NCI-H526 (cell line): ENCODE measurements at places on chromosomes 16 and 17.

DNA sequence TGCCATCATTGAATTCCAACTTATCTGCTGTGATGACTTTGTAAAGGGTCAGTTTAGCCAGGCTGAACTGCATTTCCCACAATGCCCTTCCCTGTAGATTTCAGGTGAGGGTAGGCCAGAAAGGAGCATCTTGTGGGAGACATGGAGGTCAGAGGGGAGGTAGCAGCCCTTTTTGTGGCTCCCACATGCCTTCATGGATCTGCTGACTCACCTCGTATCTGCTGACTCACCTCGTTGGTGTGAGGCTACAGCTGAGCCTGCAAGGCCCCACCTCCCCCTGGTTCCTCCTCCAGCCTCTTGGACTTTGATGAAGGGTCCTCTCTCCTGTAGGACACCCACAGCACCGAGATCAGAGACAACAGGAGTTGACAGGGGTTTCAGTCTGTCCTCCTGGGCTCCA lies 102.5 kb downstream of the SALL1 start:
- no peak for DNase-seq

- DNase-seq, result no peak
Measured at GRCh38 chr17:41354536-41354935, 3.9 kb upstream of the KRT33A start.

GRCh38 chr16:80058214-80058613 lies 457.7 kb upstream of the MAF start:
- no peak for DNase-seq

- no peak for DNase-seq
Measured at GRCh38 chr17:2697611-2698162, 13.9 kb downstream of the CLUH start.

DNA sequence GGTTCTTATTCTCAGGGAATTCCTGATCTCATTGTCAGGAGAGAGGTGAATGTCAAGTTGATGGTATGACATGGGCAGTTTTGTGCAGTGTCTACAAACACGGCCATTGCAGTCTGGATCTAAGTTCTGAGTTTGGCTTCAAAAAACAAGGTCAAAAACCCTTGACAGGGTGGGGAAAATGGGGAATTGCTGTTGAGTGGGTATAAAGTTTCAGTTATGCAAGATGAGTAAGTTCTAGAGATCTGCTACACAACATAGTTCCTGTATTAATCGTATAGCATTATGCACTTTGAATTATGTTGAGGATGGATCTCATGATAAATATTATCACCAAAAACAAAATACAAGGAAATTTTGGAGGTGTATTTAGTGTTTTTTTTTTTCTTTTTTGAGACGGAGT lies 36.6 kb upstream of the CARMIL2 start:
- DNase-seq, result no peak

- DNase-seq, result no peak
Measured at GRCh38 chr17:62715882-62716390, 88.5 kb downstream of the MRC2 start.

DNA sequence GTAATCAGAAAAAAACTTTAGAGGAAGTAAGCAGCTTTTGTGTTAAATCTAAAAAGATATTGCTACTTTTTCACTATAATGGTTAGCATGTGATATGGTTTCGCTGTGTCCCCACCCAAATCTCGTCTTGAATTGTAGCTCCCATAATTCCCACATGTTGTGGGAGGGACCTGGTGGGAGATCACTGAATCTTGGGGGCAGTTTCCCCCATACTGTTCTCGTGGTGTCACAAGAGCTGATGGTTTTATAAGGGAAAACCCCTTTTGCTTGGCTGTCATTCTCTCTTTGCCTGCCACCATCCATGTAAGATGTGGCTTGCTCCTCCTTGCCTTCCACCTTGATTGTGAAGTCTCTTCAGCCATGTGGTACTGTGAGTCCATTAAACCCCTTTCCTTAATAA lies 117.1 kb downstream of the KCNJ2 start:
- no peak for DNase-seq

DNA sequence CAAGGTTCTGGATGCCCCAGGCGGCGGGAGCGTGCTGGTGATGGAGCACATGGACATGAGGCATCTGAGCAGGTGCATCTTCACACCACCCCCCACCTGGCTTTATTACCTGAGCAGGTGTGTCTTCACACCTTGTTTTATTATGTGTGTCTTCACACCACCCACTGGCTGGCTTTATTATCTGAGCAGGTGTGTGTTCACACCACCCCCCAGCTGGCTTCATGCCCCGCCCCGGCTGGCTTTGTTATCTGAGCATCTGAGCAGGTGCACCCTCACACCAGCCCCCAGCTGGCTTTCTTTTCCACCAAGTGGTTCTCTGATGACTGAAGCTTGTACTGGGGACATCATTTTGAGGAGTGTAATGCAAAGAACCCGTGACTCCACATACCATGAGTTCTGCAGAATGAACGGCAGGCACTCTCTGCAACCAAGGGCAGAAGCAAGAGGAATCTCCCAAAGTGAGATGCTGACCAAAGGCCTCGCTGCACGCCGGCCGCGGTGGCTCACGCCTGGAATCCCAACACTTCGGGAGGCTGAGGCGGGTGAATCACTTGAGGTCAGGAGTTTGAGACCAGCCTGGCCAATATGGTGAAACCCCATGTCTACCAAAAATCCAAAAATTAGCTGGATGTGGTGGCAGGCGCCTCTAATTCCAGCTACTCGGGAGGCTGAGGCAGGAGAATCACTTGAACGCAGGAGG lies 2.6 kb downstream of the FN3KRP start:
- DNase-seq, result no peak
